ENCODE measurements at places on chromosomes 11 and 22.

DNA sequence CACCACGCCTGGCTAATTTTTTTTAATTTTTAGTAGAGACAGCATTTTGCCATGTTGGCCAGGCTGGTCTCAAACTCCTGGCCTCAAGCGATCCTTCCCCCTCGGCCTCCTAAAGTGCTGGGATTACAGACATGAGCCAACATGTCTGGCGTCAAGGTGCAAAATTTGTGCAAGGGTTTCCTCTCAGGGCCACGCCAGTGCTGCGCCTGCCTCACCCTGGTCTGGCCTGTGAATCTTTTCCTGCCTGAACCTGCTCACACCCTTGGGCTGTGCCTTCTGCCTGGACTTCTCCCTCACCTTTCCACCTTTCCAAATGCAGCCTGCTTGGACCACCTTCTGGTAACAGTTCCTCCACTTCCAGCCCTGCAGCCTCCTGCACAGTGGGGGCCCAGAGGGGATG, 43.4 kb downstream of the MCM5 start:
- DNase-seq = no peak

DNA sequence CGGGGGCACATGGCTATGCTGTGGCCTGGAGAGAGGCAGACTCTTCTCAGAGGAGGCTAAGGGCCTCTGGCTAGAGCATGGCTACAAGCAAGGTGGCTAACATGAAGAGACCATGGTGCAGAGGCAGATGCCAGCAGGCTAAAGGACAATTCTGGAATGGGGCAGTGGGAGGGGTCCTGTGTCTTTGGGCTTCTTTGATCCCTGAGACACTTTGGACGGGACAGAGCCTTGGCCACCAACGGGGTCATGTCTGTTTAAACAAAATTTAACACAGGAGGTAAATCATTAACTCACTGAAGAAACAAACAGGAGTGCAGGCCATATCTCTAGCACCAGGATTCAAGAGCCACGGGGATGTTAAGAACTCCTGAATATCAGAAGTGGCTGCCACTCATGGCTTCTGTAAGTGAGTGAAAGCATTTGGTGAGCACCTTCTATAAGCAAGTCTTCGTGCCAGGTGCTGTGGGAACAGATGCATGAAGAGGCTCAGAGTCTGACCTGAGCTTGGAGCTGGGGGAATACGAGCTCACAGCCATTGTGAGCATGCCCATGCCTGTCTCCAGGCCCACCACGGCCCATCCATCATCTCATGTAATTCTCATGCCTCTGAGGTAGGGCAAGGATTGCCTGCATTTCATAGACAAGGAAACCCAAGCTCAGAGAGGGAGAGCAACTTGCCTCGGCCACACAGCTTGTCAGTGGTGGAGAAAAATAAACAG, 18.3 kb upstream of the ZNRF3 start:
- DNase-seq = no peak

DNA sequence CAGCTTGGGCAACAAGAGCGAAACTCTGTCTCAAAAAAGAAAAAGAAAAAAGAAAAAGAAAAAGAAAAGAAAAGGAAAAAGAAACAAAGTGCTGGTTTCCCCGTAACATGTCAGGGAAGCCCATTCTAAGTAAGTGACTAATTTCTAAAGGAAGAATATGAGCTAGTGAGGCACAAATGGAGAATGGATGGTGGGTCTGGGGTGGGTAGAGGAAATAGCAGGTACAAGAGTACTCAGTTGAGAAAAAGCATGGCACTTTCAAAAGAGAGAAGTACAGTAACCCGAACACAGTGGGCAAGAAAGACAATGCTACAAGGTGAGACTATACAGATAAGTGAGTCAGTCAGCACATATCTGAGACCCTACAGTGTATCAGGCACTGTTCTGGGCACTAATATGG, 4.5 kb downstream of the MAJIN start:
- no peak for DNase-seq

- DNase-seq = no peak
Measured at GRCh38 chr11:133385781-133386180, 146.5 kb downstream of the OPCML start.

- DNase-seq = no peak
Measured at GRCh38 chr11:44615041-44615755, 49.7 kb downstream of the CD82 start.

GRCh38 chr11:103808252-103808651, 228.2 kb upstream of the DDI1 start:
- DNase-seq = no peak

DNA sequence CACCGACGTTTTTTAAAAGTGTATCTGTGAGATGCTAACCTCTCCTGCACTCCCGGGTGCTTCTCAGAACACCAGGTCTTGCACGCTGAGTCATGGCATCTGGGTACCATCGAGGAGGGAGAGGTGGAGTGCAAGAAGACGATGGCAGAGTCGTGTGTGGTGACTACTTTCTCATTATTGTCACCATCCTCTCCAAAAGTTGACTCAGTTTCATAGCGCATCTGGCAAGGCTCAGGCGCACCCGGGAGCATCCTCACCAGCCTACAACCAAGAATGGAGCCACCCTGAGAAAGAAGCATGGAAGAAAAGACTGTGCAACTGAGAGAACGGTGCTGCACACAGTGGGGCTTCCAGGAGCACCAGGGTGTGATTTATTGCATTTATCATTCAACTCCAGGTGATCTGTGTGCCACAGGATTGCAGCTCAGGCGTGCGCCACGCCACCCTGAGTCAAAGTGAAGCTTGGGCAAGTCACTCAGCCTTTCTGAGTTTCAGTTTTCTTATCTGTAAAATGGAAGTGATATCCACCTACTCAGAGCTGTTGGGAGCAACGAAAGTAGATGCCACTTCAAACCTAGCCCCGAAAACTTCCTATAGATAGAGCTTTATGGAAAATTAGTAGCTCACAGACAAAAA, 65.4 kb downstream of the LINC01488 start:
- DNase-seq = no peak

DNA sequence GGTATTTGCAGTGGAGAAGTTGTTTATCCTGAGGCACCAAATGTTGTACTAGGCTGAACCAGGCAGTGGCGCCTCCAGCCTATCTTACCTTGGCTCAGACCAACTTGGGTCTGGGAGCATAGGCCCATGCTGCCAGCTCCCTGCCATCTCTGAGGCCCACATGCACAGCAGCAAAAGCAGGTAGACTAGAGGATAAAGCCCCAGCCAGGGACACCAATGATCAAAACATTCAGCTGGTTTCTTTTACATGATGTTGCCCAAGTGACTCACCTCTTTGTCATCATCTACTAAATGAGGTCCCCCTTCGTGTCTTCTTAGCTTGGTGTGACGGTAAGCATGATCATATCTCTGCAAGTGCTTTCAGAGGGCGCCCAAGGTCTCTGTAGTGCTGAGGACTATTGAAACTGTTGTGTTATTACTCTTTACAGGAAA, 112.1 kb upstream of the DRD2 start:
- DNase-seq = no peak

DNA sequence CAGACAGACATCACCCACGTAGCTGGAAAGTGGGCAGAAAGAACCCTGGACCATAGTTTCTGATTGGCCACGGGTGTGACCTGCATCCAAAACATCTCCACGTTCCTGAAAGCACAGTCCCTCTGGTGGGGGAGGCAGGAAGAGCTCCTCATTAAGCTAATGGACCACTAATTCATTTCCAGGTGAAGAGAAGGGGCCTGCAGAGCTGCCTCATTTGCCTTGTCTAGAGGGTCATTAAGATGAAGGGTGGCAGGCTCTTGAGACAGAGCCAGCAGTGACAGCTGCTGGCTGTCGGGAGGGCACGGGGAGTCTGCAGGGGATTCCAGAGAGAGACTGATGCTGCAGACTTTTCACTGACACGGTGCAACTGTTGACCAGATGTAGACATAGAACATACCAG, 149.6 kb upstream of the OPCML start:
- DNase-seq = no peak

DNA sequence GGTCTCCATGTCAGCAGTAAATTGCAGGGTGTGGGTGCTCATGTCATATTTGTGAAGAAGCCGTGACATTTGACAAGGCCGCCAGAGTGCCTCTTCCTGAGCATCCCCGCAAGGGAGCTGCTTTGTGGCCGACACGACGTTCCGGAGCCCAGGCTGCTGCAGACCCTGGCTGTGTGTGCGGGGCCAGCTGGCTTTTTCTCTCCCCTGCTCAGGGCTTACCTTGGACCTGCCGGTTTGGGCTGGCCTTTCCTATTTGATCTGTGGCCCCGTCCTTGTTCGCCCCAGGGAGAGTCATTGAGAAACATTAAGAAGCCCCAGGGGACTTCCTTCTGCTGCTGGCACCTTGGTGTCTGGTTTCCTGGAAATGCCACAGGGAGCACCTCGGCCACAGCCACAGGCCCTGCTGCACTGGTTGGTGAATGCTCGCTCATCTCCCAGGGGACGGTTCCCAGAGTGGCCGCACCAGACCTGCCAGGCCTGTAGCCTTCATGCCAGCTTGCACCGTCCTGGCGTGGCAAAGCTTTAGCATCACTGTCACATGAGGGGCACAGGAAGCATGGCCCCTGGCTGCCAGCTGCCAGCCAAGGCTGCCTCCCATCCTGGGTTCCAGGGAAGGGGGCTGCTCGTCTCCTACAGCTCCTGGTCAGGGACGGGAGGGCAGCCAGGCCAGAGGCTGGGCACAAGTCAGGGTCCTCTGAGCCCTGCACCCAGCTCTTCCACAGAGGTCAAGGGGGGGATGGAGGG, 5.4 kb downstream of the GRK2 start:
- no peak for DNase-seq

DNA sequence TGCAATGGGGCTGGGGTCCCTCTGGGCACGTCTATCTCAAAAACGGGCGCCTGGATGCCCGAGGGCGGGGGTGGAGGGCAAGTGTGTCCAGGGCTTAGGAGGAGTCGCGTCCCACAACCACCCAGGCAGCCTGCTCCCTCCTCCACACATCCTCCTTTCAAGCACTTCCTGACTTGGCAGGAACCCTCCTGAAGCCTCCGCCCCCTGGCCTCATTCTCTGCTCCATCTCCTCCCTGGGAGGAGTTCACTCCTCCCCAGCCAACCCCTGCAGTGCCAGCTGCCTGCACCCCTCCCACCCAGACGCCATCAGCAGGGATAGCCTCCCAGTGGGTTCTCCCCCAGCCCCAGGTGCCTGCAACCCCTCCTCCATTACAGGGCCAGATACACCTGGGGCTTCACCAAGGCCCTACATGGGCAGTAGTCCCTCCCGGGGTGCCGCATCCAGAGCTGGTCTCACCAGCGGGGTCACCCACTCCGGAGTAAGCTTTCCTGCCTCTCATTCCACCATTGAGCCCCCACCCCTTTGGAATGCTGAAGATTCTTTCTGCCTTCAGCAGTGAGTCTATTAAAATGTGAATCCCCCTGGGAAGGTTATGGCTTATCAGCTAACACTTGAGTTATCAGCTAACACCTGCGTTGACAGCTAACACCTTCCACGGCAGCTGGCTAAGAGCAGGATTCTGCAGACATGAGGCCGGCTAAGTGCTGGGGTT, 24.4 kb downstream of the RTN4R start:
- peak; percentile 56 for DNase-seq

Measured in mesenchymal stem cell (in vitro differentiated cells and primary cell).